Sciatic nerve (tissue), 2 donors: ENCODE measurements at places on chromosomes 6 and 20. TPM values are rescaled to one million over a fixed set of nuclear protein-coding genes. Genes with fewer than 3 reads are reported as not detected.

LPA gene
- total RNA-seq, result 0.36 TPM

BPI gene
- 2.3 TPM for total RNA-seq

TRIM15 gene
- not detected for total RNA-seq

SNRPB2 gene
- 42.0 TPM for total RNA-seq

KCNK5 gene
- 15.6 TPM for total RNA-seq

C20orf144 gene
- total RNA-seq, result not detected

WFDC10B gene
- not detected for total RNA-seq

DDO gene
- total RNA-seq, result 1.3 TPM

PTPRA gene
- 81.7 TPM for total RNA-seq

ZNF334 gene
- total RNA-seq, result 9.0 TPM

ISM1 gene
- total RNA-seq, result 24.1 TPM

STMND1 gene
- total RNA-seq, result 0.27 TPM

SCAF8 gene
- total RNA-seq, result 63.4 TPM

PBOV1 gene
- total RNA-seq, result not detected

COL10A1 gene
- total RNA-seq, result 0.09 TPM

GGTLC1 gene
- not detected for total RNA-seq

MCHR2 gene
- total RNA-seq, result not detected

OR2H2 gene
- not detected for total RNA-seq

KCNQ2 gene
- not detected for total RNA-seq

SCUBE3 gene
- total RNA-seq, result 2.9 TPM

CYP24A1 gene
- total RNA-seq, result not detected

RIMS4 gene
- 8.0 TPM for total RNA-seq

PSORS1C2 gene
- total RNA-seq, result not detected

BMP2 gene
- total RNA-seq, result 6.1 TPM

MDC1 gene
- 43.2 TPM for total RNA-seq

LY6G6F gene
- not detected for total RNA-seq

CLVS2 gene
- 0.04 TPM for total RNA-seq

SEMG1 gene
- not detected for total RNA-seq

SNAP25 gene
- 2.5 TPM for total RNA-seq

OR2B3 gene
- not detected for total RNA-seq

NOP56 gene
- total RNA-seq, result 97.4 TPM

ENPP5 gene
- 1.9 TPM for total RNA-seq

PLAGL2 gene
- 7.9 TPM for total RNA-seq

BPIFA1 gene
- total RNA-seq, result not detected

SEL1L2 gene
- total RNA-seq, result not detected

MDFI gene
- total RNA-seq, result 15.2 TPM

LINC00237 gene
- not detected for total RNA-seq

PKIB gene
- 2.2 TPM for total RNA-seq

BACH2 gene
- 25.3 TPM for total RNA-seq

NT5E gene
- total RNA-seq, result 52.7 TPM

GRM1 gene
- 0.45 TPM for total RNA-seq

SH3BGRL2 gene
- 35.9 TPM for total RNA-seq

HTR1E gene
- total RNA-seq, result not detected

WFDC12 gene
- total RNA-seq, result not detected

BTN1A1 gene
- not detected for total RNA-seq

PARD6B gene
- 5.7 TPM for total RNA-seq

CCHCR1 gene
- 23.8 TPM for total RNA-seq

PAK5 gene
- total RNA-seq, result 0.18 TPM

SLC32A1 gene
- total RNA-seq, result not detected

TMEM74B gene
- total RNA-seq, result 7.1 TPM

TPD52L1 gene
- total RNA-seq, result 38.1 TPM
